ENCODE measurements at places on chromosomes 2 and 18.

- DNase-seq = no peak
Observed at GRCh38 chr2:51158251-51158650, 126.3 kb upstream of the NRXN1 start.

- DNase-seq = no peak
Observed at GRCh38 chr18:75227535-75228296, 17.1 kb downstream of the TSHZ1 start.

DNA sequence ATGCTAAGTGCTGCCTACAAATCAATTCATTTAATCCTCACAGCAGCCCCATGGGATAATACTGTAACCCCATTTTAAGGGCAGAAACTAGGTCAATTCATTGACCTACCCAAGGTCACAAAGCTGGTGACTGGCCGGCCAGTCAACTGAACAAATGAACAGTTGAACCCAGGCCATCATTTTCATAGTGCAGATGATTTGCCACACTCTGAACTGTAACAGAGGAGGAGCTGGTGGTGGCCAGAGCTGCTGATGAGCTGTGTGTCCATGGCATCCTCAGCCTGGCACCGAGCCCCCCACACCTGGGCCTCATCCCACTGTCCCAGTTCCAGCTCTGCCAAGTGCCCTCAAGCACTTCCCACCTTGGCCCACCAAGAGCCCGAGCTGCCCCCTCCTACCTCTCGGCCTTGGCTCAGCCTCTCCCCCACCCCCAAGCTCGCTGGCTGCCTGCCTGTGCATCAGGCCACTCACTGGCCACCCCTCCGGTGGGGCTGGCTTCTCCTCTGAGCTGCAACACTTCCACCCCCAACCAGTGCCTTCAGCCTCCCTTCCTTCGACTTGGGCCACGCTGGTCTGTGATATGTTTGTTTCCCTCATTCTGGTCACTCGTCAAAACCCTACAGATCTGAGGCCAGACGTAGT is 58.4 kb downstream of the ATOH8 start:
- no peak for DNase-seq

DNA sequence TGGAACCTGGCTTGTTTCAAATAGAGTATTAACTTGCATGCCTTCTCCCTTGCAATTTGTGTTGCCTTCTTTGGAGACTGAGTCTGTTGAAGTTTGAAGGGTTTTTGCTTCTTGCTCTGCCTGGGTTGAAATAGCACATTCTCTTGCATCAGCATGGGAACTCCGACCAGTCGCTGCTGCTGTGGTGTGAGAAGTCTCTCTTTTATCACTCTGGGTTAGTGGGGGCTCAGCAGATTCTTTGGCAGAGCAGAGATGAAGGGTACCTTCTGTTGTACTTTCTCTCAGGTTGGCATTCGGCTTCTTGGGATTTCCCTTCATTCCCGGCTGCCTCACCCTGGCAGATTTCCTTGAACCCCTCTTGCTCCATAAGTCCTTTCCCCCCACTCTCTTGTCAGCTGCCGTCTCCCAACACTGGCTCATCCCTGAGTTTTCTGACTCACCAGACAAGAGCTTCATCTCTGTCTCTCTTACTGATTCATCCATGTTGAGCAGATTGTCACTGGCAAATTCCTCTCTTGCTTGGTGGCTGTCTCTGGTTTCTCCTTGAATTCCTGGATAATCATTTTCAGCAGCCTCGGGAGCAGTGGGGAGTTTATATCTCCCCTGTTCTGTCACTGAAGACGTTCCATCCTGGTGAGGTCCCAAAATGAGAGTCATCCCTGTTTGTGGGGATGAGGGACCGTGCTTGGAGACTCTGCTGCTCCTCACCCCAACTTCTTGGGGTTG is 49.9 kb downstream of the ALPK2 start:
- no peak for DNase-seq

GRCh38 chr2:219173176-219173575 is 3.3 kb upstream of the SLC23A3 start:
- no peak for DNase-seq

DNA sequence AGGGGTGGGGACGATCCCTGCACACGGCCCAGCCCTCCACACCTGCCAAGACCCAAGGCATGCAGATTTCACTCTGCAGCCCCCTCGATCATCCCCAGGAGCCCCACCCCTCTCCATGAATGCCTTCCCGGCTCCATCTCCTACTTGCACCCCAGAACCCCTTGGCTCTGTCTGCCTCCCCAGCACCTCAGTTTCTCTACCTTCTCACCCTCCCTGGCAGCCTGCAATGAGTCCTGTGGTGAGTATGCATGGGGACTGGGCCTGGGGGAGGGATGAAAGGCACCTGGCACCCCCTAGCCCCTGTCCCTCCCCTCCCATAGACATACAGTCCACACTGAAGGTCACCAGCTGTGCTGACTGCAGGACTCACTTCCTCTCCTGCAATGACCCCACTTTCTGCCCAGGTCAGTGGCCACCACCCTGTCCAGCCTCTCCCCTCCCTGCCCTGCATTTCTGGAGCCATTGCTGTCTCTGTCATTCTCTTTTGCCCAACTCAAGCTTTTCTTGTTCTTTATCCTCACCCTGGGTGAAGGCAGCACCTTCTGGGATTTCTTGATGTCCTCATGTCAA is 1.0 kb downstream of the TEX51 start:
- no peak for DNase-seq
